SK-N-MC (cell line): ENCODE measurements at places on chromosomes 7 and 10.

GRCh38 chr10:26946102-26946811 lies 85.5 kb upstream of the ABI1 start:
- DNase-seq, result no peak

DNA sequence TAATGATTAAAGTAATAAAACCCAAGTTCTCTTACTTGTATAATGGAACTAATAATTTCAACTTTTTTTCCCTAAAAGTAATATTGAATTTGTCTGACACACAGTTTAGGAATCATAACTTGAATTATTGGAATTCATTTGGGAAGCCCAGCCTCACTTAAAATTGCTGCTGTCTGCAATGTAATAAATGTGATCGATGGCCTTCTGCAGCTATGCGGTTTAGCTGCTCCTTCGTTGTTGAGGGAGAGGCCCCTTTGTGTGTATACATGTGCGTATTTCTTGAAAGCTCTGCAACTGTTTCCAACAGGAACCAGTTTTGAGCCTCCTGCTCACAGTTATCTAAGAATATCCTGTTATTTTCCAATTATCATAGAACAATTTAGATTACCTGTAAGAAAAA lies 152.5 kb downstream of the AKR1D1 start:
- DNase-seq, result no peak

GRCh38 chr10:122140461-122140902 lies 130.6 kb upstream of the BTBD16 start:
- DNase-seq, result no peak

GRCh38 chr7:96269246-96269994 lies 52.5 kb downstream of the SLC25A13 start:
- no peak for DNase-seq
